ENCODE measurements at places on chromosomes 1 and 21. TPM values are rescaled to one million over a fixed set of nuclear protein-coding genes. Genes with fewer than 3 reads are reported as not detected.

The PM20D1 gene
- total RNA-seq = not detected

The ADORA1 gene
- total RNA-seq = 0.94 TPM

The ANGPTL7 gene
- not detected for total RNA-seq

The EFNA3 gene
- total RNA-seq = 0.64 TPM

The CD1C gene
- total RNA-seq = not detected

The RNF223 gene
- total RNA-seq = not detected

The CNKSR1 gene
- not detected for total RNA-seq

GRCh38 chr1:74426208-74426937 lies 86.0 kb downstream of the LRRC53 start:
- no peak for DNase-seq

GRCh38 chr1:82782599-82782998 lies 981.9 kb downstream of the ADGRL2 start:
- DNase-seq = no peak

- no peak for DNase-seq
Observed at GRCh38 chr21:36613554-36613953, 85.4 kb upstream of the SIM2 start.

- DNase-seq = peak; percentile 22
Observed at GRCh38 chr21:43866659-43867331, 1.8 kb downstream of the AGPAT3 start.

- DNase-seq = peak; percentile 66
Observed at GRCh38 chr21:34986561-34987500, 62.3 kb downstream of the RUNX1 start.

DNA sequence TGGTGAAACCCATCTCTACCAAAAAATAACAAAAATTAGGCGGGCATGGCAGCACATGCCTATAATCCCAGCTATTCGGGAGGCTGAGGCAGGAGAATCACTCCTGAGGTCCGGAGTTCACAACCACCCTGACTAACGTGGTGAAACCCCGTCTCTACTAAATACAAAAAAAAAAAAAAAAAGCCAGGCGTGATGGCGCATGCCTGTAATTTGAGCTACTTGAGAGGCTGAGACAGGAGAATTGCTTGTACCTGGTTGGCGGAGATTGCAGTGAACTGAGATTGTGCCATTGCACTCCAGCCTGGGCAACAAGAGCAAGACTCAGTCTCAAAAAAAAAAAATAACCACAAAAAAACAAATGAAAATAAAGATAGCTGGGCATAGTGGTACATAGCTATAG lies 42.3 kb downstream of the CC2D1B start:
- DNase-seq = no peak

GRCh38 chr1:43098200-43098599 lies 73.9 kb downstream of the EBNA1BP2 start:
- no peak for DNase-seq

DNA sequence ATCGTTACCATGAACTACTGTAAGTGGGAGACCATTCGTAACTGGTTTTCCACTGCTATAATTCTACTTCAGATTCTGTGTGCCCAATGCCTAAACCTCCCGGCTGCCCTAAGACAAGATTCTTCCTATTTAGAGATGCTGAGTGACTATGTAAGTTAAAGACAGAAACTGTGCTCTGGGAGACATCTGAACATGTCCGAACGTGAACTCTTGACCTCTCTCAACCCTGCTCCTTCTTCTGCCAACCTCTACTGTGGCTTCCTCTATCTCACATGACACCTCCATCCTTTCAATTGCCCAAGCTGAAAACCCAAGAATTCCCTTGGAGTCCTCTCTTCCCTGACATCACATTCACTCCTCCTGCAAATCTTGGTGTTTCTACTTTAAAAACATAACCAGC lies 182.9 kb downstream of the AKT3 start:
- DNase-seq = no peak

DNA sequence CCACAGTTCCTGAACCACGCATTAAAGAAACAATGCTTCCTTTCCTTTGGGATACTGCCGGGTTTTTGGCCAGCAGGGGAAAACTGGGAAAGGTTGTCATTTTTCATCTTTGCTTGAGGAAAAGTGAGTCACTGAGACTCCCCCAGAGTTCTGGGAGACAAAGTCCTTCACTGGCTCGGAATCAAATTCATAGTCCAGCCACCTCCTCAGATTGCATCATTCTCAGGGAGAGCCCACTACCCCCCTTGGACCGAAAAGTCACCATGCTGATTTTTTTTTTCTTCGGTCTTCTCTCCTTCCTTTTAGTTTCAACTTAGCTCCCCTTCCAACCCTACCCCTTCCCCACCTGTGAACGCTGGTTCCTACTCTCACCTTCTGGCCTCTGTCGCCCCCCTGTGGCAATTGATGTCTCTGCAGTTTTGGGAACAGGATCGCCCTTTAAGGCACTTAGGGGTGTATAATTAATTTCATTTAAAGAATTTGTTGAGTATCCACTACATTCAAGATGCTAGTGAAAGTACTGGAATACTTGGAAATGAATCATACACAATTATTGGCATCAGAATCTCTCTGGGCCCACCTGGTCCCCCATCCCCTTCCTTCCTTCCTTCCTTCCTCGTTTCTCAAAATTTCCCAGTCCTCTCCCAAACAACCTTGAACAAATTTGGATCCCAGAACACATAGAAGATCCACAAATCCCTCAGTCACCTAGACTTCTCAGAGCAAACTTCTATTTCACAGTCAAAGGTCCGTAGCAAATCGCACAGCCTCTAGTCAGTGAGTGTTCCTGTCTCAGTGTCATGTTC lies 6.9 kb downstream of the ACKR1 start:
- peak; percentile 12 for DNase-seq

DNA sequence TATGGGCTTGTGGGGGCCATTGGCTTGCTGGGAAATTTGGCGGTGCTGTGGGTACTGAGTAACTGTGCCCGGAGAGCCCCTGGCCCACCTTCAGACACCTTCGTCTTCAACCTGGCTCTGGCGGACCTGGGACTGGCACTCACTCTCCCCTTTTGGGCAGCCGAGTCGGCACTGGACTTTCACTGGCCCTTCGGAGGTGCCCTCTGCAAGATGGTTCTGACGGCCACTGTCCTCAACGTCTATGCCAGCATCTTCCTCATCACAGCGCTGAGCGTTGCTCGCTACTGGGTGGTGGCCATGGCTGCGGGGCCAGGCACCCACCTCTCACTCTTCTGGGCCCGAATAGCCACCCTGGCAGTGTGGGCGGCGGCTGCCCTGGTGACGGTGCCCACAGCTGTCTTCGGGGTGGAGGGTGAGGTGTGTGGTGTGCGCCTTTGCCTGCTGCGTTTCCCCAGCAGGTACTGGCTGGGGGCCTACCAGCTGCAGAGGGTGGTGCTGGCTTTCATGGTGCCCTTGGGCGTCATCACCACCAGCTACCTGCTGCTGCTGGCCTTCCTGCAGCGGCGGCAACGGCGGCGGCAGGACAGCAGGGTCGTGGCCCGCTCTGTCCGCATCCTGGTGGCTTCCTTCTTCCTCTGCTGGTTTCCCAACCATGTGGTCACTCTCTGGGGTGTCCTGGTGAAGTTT lies 550 bp downstream of the RXFP4 start:
- no peak for DNase-seq

- no peak for DNase-seq
Observed at GRCh38 chr1:63601463-63601862, 8.3 kb downstream of the PGM1 start.
